ENCODE measurements at places on chromosomes 6 and 20.

GRCh38 chr6:130183271-130184222 is 39.2 kb downstream of the SAMD3 start:
- peak; percentile 34 for ATAC-seq

GRCh38 chr20:15072316-15072715 is 734.9 kb upstream of the FLRT3 start:
- ATAC-seq: no peak

DNA sequence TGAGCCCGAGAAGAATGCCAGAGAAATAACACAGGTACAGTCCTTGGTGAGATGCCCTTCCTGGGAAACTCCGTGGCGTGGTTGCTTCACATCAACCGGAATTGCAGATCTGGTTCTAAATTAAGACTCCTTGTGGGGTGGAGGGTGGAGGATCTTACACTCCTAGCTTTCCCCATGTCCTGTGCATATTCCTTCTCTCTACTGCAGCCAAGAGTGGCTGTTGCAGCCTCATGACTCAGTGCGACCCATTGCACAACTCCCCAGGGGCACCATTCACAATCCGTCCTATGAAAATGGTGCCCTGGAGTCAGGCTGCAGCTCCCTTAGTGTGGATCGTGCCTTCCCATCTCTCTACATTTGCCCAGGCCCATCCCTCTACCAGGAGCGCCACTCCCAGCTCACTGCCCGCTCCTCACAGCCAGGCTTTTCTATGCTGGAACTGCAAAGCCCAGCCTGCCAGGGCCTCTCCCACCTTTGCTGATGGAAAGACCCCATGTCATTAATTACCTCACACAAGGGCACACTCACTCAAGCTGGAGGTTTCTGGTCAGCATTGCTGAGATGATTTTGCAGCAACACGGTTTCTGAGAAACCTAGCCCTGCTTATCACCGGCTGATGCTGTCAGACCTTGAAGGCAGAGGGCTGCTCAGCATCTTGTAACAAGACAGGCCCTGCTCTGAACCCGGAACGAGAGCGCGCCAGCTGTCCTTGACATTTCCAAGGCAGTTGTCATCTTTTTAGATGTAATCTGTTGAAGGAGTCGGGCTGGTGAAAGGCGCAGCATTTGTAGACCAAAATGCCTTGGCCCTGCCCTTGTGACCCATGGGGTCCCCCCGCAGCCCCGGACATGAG is 39.7 kb downstream of the SIRPA start:
- ATAC-seq: no peak

- ATAC-seq: no peak
Measured at GRCh38 chr6:168163096-168163731, 84.2 kb upstream of the FRMD1 start.

DNA sequence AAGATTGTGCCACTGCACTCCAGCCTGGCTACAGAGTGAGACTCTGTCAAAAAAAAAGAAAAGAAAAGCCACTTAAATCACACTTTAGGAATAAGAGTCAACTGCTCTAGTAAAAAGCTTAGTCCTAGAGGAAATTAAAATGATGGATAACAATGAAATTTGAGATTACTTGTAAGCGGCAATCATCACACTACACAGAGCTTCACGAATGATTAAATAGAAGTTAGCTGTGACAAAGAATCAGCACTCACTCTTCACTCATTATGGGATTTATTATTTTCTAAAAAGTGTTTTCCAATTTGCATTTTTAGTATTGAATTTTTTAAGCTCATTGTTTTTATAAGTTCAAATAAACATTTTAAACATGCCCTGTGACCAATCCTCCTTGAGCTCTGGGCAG is 718.0 kb downstream of the UTRN start:
- no peak for ATAC-seq

DNA sequence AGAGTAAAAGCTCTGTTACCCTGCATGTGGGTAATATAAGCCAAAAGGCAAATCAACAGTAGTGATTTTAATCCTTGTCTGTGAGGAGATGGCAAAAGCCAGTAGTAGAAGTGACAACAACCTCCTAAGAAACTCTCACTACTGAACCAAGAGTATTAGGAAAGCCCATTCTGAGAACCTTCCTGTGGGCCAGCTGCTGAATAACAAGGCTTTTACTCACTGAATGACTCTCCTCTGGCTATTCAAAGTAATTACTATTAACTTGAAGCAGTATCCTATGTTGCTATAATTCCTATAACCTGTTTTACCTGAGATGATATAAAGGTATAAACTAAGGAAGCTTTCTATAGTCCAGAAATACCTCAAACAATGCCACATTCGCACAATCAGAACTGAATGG is 55.1 kb downstream of the CHD6 start:
- no peak for ATAC-seq

DNA sequence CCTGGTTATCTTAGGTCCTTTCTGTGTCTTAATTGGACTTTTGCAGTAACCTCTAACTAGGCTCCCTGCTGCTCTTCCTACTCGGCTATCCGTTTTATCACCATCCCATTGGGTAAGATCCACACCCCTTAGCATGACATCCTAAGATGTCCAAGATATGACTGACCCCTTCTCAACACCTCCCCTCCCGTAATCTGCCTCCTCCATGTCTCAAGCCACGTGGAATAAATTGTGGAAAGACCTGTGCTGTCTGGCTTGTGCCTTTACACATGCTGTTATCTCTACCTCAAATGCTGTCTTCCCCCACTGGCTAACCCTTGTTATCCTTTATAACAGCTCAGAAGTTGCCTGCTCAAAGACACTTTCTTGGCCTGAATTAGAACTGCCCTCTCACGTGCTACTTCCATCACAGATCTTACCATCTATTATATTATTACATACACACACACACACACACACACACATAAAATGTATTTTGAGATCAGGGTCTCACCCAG is 26.5 kb downstream of the EIF2S2 start:
- ATAC-seq: no peak

DNA sequence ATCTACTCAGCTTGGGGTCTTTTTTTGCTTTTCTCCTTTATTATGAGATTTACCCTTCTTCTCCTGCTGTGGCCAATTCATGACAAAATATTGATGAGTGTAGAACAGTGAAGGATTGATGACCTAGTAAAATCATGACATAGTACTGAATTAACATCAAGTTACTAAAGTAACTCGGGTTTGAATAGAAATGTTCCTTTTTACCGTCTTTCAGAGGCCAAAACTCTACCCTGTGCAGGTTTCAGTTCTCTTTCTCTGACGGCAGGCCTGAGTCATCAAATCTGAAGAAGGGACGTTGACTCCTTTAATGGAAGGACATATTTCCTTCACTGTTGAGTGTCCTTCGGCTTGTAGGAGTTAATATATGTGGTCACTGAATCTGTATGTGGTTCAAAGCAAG is 80.7 kb downstream of the RREB1 start:
- ATAC-seq: peak; percentile 89

GRCh38 chr6:118187568-118188164 is 280.6 kb downstream of the SLC35F1 start:
- ATAC-seq: no peak

GRCh38 chr20:9626357-9626756 is 112.0 kb downstream of the LAMP5 start:
- no peak for ATAC-seq

DNA sequence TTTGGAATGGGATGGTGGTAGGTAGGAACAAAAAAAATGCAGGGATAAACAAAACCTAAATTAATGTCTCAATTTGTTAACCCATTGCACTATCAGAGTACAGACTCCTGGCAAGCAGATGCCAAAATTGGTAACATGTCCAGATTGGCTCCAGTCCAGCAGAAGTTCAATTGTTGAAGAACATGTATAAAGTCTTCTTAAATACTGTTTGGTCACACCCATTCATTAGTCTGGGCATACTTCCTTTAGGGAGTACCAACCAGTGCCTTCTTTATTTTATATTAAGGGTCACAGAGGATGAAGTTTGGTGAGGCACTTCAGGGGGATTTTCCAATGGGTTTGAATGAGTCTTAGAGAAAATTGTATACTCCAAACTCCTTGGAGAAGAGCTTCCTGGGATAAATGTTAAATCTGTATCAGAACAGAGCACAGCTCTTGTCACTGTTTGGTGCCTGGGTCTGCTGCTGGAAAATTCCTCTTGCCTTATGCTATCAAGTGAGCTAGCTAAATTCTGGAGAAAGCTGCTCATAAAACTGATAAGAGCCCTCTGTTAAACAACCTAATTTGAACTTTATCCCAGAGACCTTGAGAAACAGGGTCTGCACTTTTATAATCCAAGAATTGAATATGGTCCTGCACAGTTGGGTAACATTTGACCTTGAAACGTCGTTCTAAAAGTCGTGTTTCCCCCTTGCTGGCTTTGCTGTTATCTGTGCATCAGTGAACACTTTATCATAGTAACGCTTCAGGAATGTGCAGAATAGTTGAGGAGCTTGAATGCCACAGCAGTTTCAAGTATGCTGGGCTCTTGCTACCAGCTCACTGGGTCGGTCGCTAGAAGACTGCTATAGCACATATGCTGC is 334.1 kb upstream of the CITED2 start:
- no peak for ATAC-seq

GRCh38 chr6:130647246-130647645 is 180.0 kb upstream of the SMLR1 start:
- ATAC-seq: no peak

DNA sequence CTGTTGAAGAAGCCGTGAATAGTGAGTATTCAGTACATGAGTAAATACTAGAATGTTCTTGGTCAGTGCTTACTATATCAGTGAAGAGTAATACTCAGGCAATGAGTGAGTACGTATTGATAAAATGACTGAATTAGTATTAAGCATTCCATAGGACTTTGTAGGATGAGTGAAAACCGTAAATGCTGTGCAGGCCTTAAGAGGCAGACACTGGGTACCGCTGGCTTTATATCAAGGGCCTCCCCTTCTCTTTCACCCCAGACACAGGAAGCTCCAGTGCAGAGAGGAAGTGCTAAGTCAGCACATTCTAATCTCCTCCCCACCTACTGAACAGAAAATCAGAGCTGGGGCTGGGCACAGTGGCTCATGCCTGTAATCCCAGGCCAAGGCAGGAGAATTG is 24.2 kb downstream of the POFUT1 start:
- peak; percentile 73 for ATAC-seq

DNA sequence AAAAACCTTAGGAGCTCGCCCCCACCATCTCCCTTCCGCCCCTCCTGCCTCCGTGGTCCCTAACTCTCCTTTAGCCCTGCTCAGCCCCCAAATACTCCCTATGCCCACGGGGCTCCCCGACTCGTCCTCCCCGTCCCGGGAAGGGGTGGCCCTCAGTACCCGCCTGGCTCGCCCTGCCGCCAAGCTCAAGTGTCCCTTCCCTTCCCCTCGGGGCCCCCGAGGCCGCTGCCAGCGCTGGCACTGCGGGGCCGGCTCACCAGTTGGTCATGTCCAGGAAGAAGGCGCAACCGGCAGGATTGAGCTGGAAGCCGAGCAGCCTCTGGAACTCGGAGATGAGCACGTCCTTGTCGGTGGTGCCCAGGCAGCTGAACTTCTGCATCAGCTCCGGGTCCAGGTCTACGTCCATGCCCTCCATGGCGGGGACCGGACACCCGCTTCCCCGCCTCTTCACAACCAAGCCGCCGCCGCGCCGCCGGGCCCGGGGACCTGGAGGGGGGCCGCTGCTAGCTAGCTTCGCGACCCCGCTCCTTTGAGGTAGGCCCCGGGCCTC is 303 bp downstream of the ILRUN start:
- peak; percentile 56 for ATAC-seq

- ATAC-seq: no peak
Measured at GRCh38 chr20:10619427-10619826, 54.4 kb downstream of the JAG1 start.

DNA sequence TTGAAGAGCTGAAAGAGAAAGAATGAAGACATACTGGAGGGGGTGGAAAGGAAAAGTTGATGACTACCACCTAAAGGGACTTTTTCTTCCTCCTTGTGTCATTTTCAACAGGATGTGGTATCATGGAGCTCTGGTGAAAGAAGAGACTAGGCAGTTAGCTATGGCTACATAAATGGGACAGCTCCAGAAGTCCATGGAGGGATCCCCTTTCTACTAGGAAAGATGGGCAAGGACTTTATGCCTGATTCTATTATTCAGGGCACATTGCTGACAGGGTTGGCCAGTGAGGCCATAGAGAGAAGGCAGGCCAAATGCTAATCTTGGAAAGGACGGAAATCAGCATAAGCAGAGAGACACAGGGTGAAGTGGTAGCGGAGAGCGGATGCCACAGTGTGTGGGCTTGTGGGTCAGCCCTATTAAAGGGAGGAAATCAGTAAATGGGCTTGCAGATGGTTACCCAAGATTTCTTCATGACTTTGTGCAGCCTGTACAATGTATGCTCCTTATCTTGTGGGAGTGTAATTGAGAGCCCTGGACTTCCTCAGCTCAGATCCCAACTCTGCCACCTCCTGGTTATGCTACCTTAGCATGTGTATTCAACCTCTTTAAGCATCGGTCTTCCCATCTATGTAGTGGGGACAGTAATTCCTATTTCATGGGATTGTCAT is 77.4 kb upstream of the TMEM170B start:
- ATAC-seq: peak; percentile 57

DNA sequence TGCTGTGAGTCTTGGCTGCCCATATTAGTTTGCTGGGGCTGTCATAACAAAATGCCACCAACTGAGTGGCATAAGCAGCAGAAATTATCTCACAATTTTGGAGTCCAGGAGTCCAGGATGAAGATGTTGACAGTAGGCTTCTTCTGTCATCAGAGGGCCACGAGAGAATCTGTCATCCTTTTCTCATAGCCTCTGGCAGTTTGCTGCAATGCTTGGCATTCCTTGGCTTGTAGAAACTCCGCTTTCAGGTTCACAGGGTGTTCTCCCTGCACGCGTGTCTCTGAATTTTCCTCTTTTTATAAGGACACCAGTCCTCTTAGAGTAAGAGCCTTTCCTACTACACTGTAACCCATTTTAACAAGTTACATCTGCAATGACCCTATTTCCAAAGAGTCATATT is 838.4 kb downstream of the TFAP2A start:
- no peak for ATAC-seq

GRCh38 chr6:28659250-28659566 is 133.5 kb downstream of the GPX5 start:
- ATAC-seq: no peak

DNA sequence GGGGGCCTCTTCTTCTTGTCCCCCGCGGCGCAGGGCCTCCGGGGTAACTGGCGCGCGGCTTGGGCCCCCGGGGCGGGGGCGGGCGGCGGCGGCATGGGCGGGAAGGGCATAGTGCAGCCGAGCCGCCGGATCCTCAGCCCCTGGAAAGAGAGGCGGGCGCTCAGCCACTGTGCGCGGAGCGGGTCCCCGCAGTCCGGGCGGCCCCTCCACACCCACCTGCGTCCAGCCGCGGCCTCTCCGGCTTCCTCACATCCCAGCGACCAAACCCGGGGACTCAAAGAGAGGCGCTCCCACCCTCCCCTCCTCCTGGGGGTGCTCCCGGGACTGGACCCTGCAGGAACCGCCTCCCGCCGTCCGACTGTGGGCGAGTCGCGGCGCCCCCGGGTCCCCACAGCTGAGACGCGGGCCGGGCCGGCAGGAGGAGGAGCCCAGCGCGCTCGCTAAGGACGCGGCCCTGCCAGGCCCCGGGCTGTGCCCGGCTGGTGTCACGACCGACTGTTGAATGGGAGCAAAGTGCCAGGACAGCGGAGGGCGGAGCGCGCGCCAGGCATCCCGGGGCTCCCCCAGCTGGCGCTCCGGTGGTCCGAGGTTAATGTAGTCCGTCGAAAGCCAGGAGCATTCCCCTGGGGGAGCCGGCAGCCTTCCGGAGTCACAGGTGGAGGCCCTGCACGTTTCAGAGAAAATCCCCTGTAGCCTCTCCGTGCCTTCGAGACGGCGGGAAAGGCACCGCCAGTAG is at the start of gene PRR18:
Gene PRR18, minus strand, starts transcription at position 360 of the 736 bp plus-strand sequence. Its CDS starts 250 bp downstream, at position 110.
- ATAC-seq: peak; percentile 73

- no peak for ATAC-seq
Measured at GRCh38 chr6:13907001-13907350, 17.8 kb upstream of the RNF182 start.

- ATAC-seq: no peak
Measured at GRCh38 chr20:46621492-46621891, 29.8 kb downstream of the SLC13A3 start.

All from stimulated activated memory B cell treated with anti-CD40 and anti-IgM and Interleukin-4, amounts not matched to agents 10 μg/mL and 1 μg/mL and 100 μg/mL, for 72 hours (primary cell).